ENCODE measurements at places on chromosomes 6 and 20.

GRCh38 chr20:49913399-49914047 is 1.8 kb downstream of the SPATA2 start:
- DNase-seq = no peak

DNA sequence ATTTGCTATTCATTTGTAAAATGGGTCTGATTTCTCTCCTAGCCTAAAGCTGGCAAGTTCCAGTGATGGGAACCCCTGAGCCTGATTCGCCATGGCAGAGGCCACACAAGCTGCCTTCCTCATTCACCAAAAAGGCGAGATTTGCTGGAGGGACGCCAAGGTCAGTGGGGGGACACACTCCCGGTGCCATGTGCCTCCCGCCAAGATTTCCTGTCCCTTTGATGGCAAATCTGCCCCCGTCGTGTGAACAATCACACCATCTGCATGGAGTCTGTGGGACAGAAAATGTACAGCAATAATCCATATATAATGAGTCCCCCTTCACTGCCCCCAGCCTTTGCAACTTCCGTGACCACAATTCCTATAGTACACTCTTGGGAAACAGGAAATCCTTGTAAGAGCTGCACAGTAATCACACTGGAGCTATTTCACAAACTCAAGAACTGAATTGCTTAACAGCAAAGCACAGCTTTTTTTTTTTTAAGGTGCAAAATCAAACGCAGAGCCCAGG is 15.7 kb upstream of the IGF2R start:
- DNase-seq = no peak

- no peak for DNase-seq
Observed at GRCh38 chr6:134596191-134596590, 278.3 kb upstream of the SGK1 start.

GRCh38 chr6:113120224-113120581 is 736.9 kb upstream of the MARCKS start:
- DNase-seq = no peak

DNA sequence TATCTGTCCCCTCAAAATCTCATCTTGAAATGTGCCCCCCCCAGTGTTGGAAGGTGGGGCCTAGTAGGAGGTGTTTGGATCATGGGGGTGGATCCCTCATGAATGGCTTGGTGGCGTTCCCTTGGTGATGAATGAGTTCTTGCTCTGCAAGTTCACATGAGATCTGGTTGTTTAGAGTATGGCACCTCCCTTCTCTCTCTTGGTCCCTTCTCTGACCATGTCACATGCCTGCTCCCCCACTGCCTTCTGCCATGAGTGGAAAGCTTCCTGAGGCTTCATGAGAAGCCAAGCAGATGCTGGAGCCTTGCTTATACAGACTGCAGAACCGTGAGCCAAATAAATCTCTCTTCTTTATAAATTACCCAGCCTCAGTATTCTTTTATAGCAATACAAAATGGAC is 70.9 kb downstream of the MAN1A1 start:
- no peak for DNase-seq

DNA sequence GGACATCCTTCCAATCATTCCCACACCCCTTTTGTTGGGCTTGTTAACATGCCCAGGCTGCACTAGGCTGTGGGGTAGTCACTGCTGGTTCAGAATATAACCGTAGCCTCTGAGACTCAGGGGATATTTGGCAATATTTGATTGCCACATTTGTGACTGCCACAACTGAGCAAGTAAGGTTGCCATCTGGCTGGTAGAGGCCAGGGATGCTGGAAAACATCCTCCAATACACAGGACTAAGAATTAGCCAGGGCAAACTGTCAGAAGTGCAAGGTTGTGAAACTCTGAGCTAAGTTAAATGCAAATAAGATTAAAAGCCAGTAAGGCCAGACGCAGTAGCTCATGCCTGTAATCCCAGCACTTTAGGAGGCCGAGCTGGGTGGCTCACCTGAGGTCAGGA is 112.0 kb downstream of the ZMYND8 start:
- no peak for DNase-seq

DNA sequence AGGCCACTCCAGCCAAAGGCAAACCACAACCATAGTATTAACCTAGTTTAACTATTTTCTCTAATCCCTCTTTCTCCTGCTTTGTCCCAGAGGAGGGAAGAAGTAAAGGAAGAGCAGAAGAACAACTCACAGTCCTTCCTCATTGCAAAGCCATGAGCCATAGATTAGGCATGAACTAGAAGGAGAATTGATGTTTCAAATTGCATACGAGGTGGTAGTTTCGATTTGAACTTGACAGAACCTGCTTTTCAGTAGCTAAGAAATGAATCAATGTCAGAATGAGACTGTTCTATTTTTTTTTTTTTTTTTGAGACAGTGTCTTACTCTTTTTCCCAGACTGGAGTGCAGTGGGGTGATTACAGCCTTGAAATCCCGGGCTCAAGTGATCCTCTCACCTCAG is 48.3 kb downstream of the PROKR2 start:
- no peak for DNase-seq

- no peak for DNase-seq
Observed at GRCh38 chr6:153668758-153669157, 370.3 kb upstream of the OPRM1 start.

Measured in mesothelial cell of epicardium (in vitro differentiated cells).